Endothelial cell (in vitro differentiated cells): ENCODE measurements at places on chromosomes 2 and 18. TPM values are rescaled to one million over a fixed set of nuclear protein-coding genes. Genes with fewer than 3 reads are reported as not detected.

TMEM131 gene
- total RNA-seq, result 31.7 TPM

FOXI3 gene
- total RNA-seq, result 0.69 TPM

DNA sequence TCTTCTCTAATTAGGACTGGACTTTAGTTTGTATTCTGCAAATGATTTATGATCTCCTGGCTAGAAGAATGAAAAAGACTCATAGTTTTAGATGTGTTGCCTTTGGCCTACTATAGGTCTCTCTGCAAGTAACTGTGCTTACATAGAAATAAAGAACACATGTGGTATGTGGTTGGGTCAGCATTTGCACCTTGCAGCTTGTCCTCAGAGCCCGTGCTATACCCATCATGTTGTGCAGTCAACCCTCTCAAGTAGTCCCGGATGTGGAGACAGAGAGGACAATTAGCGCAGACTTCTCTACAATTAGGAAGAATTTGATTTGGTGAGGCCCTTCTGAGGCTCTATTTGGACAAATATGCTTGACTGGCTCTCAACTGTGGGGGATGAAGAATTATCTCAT is 203.7 kb upstream of the ITGA4 start:
- DNase-seq, result no peak
- no peaks in the 10 kb centered on the region for H3K36me3 ChIP-seq
- no peak overlapping the region for H3K4me3 ChIP-seq
- no peaks in the 10 kb centered on the region for H3K27me3 ChIP-seq

NEDD4L gene
- total RNA-seq, result 42.8 TPM

KCNK3 gene
- total RNA-seq, result not detected
